SK-N-MC (cell line): ENCODE measurements at places on chromosomes 16 and 17.

DNA sequence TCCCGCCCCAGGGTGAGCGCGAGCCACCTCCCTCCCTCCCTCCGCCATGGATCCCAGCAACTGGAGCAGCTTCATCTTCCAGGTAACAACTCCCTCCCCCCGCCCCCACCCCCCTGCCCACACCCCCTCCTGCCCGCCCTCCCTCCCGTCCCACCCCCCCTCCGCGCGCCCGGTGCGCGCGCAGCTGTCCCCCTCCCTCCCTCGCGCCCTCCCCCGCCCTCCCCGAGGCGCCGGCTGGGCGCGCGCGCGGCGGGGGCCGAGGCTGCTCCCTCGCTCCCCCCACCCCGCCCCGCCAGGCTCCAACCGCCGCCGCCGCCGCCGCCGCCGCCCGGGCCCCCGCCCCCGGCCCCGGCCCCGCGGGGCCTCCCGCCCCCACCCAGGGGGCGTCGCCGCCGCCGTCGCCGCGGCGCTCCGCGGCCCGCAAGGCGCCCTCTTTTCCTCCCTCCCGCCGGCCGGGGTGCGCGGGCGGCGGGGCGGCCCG lies at the start of gene MAZ:
Gene MAZ (plus strand): TSS at position 431 of the 481 bp plus-strand sequence. CDS start 173 bp downstream, outside the sequence.
- DNase-seq, result peak; percentile 60

DNA sequence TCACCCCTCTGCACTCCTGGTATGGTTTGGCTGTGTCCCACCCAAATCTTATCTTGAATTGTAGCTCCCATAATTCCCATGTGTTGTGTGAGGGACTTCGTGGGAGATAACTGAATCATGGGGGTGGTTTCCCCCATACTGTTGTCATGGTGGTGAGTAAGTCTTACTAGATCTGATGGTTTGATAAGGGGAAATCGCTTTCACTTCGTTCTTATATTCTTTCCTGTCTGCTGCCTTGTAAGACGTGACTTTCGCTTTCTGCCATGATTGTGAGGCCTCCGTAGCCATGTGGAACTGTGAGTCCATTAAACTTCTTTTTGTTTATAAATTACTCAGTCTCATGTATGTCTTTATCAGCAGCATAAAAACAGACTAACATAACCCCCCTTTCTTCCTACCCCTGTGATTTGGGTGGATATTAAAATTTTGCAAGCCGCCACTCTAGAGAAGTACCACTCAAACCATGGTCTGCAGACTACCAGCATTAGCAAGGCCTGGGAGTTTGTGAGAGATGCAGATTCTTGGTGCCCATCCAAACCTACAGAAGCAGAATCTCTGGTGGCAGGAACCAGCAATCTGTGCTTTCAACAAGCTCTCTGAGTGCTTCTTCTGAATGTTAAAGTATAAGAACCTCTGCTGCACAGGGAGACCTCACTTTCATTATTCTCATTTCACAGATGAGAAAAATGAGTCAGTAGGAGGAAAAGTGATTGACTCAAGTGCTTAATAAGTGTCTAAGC lies 999.5 kb upstream of the EEF2KMT start:
- DNase-seq, result no peak

DNA sequence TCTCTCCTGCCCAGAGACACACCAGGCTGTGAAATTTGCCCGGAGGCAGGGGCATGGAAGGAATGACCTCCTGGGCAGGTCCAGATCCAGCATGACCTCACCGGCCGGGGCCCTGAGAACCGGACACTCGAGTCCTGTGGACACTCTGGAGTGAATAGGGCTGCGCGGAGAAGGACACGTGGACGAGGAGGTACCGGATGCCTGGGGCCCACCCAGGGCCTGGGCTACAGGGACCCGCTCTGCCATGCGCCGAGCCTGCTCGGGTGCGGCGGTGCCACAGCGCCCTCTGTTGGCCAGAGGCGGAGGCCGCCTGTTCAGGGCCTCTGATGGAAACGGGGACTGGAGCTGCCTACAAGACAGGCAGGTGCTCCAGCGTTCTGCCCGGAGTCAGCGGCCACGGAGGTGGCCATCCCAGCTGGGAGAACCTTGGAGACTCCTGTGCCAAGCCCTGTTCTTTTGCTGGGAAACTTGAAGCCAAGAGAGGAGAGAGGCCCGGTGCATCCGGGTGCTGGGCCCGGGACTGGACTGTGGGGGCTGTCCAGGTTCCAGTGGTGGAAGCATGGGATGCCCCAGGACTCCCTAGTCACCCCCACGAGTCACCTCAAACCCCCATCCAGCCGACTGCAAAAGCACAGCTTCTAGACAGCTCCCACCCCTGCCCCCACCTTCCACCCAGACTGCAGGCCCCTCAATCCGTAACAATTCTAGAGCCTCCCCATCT lies 19.3 kb upstream of the NXPH3 start:
- no peak for DNase-seq

GRCh38 chr17:65175952-65176351 lies 38.8 kb downstream of the RGS9 start:
- DNase-seq, result no peak

GRCh38 chr16:85090181-85090580 lies 22.1 kb downstream of the CIBAR2 start:
- DNase-seq, result no peak

- peak; percentile 50 for DNase-seq
Observed at GRCh38 chr17:67689534-67690177, 28.1 kb upstream of the NOL11 start.
